Urinary bladder (tissue), 4 donors: ENCODE measurements at places on chromosomes 3 and 15. TPM values are rescaled to one million over a fixed set of nuclear protein-coding genes. Genes with fewer than 3 reads are reported as not detected.

GRCh38 chr15:68538311-68538710 lies 40.5 kb upstream of the CORO2B start:
- DNase-seq, result no peak

DNA sequence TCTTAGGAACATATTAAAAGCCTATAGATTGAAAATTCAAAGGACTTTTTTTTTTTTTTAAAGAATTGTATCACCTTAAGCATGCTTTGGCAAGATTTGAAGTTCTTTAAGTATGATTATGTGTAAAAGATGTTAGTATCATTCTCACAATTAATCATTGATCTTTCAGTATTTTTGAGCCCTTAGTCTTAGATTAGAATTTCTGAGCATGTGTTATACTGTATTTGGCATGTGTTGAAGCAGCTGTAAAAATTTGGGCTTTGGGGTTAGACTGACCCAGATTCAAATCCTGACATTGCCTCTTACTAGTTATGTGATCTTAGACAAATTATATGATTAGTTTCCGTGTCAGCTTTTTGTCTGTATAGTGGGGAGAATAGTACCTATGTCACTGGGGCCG lies 6.3 kb downstream of the OXSR1 start:
- no peak for DNase-seq

Gene ADAMTSL3
- polyA plus RNA-seq, result 14.4 TPM

DNA sequence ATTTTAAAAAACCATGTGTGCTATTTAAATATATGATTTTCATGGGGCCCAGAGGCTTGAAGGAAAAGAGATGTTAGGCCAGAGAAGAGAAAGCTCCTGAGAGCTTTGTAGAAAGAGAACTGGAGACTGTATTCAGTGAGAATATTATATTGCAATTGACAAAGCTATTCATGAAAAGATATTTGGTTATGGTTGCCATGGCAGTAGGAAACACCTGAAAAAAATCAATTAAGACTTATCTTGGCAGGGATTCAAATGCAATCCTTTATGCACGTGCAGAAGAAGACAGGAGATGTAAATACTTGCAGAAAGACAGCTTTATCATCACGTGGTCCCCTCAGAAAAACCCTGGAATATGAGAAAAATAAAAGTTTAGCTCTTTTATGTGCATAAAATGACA lies 636.0 kb upstream of the TBL1XR1 start:
- no peak for DNase-seq

Gene EPHB1
- 0.67 TPM for polyA plus RNA-seq

- DNase-seq, result no peak
Observed at GRCh38 chr3:154584041-154584440, 154.1 kb upstream of the GPR149 start.

Gene NANOGP8
- not detected for polyA plus RNA-seq

Gene AHSG
- polyA plus RNA-seq, result 0.71 TPM

DNA sequence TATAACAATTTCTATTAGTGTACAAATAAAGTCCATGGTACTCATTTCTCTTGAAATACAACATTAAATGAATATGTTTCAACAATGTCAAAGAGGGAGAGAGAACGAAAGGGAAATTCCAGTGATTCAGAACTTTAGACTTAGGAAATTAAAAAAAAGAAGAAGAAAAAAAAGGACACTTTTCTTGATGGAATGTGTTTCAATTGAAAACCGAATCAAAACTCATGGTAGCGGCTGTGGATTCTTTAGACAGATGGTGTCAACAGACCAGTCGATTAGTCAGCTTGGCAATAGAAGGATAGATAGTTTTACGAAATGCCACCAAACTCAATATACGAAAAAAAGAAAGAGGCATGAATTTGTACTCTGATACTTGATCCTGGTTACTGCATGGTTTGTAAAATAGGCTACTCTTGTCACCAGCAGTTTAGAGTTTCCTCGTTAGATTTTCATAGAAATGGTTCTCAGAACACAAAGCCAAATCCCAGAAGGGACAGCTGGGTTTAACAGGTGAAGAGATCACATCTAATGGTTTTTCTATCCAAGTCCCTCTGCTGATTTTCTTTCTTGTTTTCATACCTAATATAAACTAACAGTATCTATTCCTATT lies 793.5 kb downstream of the ROBO1 start:
- no peak for DNase-seq

- DNase-seq, result no peak
Observed at GRCh38 chr15:100078511-100079220, 263.1 kb downstream of the ADAMTS17 start.

DNA sequence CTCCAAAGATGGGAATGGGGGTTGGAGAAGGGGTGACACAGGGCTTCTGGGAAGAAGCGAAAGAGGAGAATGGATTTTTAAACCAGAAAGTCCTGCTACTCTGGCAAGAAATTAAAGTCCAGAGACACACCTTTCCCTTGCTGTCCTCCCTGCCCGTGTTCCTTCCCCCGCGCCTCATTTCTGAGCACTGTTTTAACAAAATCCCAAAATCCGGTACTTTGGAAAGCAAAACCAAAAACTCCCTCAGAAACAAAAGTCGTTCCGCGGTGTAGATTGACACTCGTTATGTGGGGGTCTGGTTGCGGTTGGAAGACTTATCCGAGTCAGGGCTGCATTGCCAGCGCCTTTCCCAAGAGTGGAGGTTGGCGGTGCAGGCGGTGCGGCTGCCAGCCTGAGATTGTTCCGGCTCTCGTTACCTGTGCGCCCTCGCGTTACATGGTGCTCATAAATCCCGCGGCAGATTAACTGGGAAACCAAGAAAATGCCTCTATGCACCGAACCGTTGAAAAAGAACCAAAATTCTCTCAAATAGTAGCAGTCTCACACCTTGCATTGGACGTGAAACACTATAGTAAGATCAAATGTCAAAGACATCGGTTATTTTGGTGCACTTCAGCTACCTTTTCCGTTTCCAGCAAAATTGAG lies 217.7 kb downstream of the MEIS2 start:
- no peak for DNase-seq

DNA sequence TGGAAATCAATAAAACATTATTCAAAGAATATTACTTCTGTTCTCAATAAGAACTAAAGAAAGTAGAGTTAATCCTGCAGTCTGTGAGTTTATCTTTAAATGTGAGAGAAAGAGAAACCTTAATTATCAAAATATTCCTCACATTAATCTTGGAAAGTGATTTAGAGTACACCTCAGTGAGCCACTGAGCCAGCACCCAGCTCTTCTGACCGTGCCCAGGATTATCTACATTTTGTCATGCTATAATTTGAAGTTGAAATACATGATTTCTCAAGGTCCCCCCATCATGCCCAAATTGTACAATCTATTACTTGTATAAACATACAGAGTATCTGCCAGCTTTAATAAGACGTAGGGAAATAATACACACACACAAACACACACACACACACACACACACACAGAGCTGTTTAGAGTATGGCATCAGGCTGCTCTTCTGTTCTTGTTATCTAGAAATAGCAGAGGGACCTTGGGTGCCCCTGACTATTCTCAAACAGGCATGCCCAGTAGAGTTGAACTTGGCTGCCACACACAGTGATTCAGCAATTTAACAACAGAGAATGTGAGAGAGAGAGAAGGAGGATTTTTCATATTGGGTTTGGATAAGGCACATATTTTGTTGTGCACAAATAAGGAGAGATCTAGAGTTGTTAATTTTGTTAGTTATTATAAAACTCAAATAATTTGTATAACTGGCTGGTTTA lies 74.4 kb downstream of the P2RY1 start:
- DNase-seq, result no peak

GRCh38 chr3:177569193-177569592 lies 371.9 kb upstream of the TBL1XR1 start:
- no peak for DNase-seq

DNA sequence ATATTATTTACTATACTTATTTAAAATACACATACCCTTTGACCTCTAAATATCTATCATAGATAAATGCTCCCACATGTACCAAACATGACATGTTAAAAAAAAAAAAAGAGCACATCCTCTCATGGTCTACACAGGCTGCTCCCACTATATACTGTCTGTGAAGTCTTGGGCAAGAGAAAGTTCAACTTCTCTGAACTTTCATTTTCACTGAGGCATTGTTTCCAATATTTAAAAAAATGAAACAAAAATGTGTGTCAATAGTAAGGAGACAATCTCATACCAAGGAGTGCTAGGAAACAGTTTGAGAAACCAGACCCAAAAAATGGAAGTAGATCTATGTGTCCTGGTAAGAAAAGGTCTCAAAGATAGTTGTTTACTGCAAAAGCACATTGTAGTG lies 29.3 kb downstream of the SLC4A7 start:
- no peak for DNase-seq

DNA sequence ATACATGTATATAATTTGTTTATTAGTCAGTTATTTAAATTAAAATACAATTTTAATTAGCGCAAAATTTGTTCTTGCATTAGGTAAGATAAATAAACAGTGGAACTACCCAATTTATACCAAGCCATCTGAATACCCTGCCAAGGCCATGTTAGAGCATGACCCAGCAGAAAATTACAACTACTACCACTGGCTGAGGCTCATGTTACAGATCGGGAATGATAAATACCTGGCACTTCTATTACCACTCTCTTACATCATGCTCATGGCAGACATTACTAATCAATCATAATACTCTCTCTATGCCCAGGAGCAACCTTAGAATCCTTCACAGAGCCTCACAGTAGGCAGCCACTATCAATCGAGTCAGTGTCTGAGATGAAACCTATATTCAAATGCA lies 21.2 kb upstream of the LMOD3 start:
- DNase-seq, result no peak

DNA sequence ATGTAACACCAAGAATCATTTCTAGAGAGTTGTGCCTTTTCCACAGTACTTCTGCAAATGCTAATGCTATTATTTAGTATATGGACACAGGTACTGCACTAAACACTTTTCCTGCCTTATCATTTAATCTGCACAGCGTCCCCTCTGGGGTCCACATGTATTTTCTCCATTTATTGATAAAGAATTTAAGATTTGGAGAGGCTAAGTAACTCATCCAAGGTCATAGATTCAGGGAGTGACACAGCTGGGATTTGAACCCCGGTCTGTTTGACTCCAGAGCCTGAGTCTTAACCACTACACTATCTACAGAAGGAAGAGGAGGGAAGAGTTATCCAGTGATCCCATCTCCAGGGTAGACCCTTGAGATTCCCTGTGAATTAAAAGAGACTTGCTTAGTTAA lies 24.9 kb upstream of the TPRG1 start:
- no peak for DNase-seq

DNA sequence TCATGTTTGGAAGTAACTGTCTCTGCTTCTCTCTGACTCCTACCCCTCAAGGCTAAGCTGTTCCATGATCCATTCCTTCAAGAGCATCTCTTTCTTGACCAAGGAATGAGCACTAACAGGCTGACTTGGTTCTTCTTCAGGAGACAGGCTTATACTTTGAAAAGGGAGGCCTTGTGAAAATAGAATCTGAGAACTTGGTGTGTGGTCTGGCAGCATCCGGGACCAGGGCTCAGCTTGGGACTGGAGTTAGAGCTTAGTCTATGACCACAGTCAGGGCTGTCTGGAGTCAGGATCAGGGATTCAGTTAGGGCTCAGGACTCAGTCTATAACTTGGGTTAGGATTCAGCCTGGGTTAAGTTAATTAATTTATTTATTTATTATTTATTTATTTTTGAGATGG lies 44.9 kb upstream of the SLC6A6 start:
- no peak for DNase-seq

Gene RFTN1
- 26.7 TPM for polyA plus RNA-seq

DNA sequence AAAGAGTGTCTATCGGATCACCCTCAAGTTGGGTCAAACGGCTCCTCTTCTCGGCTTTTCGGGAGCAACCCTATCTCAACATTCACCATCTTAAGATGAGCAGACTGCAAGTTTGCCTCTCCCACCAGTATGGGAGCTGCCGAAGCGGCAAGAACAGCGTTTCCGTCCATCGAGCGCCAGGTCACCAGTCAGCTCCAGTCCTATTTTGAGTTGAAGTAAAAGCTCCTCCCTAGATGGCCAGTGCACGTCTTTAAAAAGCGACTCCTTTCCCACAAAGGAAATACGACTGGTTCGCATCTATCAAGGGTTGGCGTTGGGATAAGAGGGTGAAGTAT lies 369 bp upstream of the U2SURP start:
- no peak for DNase-seq

- DNase-seq, result no peak
Observed at GRCh38 chr3:52350416-52350815, 34.3 kb downstream of the DNAH1 start.

- no peak for DNase-seq
Observed at GRCh38 chr3:120276767-120277166, 8.3 kb downstream of the GPR156 start.

GRCh38 chr3:49533786-49534519 lies 20.3 kb upstream of the BSN start:
- DNase-seq, result no peak

GRCh38 chr3:178545337-178545736 lies 9.1 kb downstream of the KCNMB2 start:
- DNase-seq, result no peak

- no peak for DNase-seq
Observed at GRCh38 chr3:49124991-49125670, 4.5 kb upstream of the USP19 start.

DNA sequence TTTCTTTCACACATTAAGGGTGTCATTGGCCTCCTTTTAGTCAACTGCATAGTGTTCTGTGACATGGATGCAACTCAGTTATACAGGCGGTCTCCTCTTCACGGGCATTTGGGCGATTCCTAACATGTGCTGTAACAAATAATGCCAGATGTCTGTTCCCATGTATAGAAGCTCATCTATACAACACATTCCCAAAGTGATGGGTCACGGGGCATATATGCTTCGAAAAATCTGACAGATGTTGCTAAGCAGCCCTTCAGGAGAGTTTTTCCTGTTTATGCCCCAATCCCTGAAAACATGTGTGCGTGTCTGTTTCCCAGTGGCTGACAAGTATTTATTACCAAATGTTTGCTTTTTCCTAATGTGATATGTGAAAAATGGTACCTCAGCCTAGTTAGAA lies 25.8 kb downstream of the LRRK1 start:
- DNase-seq, result no peak

GRCh38 chr15:22989576-22990477 lies 9.7 kb upstream of the CYFIP1 start:
- DNase-seq, result no peak

DNA sequence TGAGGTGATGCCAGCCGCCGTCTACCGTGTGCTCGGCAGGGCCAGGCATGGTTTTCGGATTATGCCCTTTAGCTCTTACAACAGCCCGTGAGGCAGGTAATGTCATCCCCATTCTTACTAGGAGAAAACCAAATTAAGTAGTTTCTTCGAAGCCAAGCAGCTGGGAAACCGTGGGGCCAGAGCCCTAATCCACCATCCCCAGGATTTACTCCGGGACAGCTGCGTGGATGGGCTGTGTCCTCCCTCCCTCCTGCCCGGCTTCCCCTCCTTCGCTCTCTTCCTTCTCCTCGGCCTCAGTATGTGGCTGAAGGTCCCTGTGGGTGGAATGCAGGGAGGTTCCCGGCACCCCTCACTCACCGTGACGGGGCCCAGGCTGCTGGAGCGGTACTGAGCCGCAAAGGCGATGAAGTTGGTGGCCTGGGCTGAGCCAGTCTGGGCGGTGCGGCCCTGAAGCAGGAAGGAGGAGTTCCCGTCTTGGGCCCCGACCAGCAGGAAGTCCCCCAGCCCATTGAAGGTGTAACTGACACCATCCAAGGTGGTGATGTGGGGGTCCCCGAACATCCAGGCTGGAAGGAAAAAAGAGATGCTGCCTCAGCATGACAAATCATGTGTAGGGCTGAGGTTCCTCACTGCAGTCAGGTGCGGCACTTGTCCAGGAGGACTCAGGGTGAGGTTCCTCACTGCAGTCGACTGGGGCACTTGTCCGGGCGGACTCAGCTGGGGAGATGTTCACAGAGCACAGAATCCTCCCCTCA lies 42.5 kb downstream of the MUC20 start:
- DNase-seq, result no peak

- peak; percentile 66 for DNase-seq
Observed at GRCh38 chr15:70323111-70323851, 225.6 kb upstream of the TLE3 start.
